Bronchial epithelial cell (primary cell): ENCODE measurements at places on chromosomes 4 and X.

DNA sequence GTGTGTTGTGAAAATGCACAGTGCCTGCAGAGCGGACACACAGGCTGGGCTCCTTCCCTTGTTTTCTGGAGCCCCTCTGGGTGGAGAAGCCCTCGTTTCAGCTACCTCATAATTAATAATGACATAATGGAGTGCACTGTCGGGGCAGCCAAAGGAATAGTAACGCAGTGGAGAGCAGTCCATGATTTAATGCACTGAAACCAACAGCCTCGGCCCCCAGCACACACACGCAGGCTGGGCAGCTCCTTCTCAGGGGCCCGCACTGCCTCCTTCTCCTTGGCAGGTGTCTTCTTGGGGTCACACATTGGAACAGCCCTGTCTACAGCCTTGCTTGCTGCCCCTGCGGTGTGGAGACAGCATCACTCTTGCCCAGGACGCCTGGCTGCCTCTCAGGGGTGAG, 89.2 kb downstream of the DCTD start:
- no peak for DNase-seq

GRCh38 chrX:25599061-25599460, 539.1 kb upstream of the MAGEB18 start:
- DNase-seq, result no peak

GRCh38 chr4:52317981-52318380, 266.9 kb downstream of the SPATA18 start:
- peak; percentile 95 for DNase-seq

- no peak for DNase-seq
These were observed 23.7 kb upstream of the TLR7 start for GRCh38 chrX:12843061-12843667.

DNA sequence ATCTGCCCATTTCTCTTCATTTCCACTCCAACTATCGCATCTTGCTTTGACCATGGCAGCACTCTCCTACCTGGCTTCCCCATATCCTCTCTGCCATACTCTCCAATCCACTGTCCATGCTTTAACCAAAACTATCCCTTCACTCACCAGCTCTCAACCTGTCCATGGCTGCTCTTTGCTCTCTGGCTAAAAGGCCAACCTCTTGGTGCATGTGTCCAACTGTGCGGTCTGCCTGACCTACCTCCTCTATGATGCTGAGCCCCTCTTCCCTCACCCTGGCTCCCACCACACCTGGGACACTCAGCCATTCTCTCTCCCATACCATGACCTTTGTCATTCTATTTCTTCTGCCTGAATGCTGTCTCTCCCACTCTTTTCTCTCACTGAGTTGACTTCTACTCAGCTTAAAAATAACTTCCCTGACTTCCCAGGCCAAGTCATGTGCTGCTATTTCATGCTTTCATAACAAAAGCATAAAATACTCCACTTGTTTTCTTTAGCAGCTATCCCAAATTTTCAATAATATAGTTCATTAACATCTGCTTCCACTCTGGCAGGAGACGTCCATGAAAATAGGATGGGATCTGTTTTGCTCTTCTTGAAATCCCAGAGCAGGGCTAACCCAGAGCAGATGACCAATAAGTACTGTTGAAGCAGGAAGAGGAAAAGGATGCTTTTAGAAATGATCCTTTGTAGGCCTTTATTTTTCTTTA, 29.8 kb upstream of the KLF3 start:
- no peak for DNase-seq

DNA sequence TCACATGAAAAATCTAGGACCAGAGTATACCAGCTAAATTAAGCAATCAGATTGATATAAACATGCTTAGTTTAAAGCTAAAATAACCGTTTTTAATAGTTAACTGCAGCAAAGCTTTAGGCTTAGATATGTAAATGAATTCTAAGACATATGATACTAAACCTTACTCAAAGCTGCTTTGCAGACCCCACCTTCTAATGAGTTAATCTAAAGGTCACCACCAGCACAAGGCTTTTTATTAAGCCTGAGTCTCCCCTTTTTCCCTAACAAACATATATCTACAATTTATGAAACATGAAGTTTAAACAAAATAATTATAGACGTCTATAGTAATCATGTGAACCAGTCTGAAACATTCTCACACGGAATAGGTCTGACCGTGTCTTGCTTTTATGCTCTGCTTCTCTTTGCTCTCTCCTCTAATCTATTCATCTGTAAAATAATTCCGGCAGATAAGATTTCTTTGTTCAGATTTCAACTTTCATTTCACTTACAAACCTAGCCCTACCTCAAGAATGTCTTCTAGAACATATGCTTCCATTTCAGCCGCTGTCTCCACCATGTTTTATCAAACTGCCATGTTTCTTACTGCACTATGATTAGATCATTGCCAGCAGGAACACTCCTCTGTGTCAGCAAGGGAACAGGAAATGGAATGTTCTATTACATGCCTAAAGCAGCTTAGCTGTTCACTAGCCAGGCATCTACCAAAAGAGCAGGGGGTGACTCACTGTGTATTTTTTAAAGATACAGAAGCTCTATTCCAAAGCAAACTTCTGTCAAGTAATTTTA, 35.9 kb downstream of the ANKRD17 start:
- DNase-seq, result peak; percentile 97

GRCh38 chrX:110032534-110033147, 29.7 kb downstream of the TMEM164 start:
- DNase-seq, result no peak

DNA sequence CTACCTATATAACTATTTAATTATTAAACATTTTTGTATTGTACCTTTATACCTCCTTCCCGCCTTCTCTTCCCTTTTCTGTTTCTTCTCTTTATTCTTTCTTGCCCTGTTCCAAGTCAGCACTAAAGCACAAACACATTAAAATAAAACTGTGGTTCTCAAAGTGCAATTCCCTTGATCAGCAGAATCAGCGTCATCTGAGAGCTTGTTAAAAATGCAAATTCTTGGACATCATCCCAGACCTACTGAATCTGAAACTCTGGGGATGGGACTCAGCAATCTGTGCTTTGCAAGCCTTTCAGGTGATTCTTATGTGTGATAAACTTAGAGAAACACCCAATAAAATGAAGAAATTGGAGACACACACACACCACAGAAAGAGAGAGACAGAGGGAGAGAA, 178.4 kb upstream of the BMP3 start:
- no peak for DNase-seq

DNA sequence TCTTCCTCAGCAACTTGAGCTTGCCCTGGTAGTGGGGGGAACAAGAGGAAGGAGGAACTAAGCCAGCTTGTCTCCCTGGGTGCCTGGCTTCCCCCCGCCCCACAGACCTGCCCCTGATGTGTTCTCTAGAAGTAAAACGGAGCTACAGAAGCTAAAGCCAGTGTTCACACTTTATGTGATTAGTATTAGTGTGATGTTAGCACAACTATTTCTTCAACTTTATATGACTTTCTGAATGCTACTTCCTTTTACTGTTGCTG, 10.7 kb downstream of the RGS12 start:
- no peak for DNase-seq

GRCh38 chr4:78767350-78767749, 8.8 kb upstream of the BMP2K start:
- DNase-seq, result no peak

DNA sequence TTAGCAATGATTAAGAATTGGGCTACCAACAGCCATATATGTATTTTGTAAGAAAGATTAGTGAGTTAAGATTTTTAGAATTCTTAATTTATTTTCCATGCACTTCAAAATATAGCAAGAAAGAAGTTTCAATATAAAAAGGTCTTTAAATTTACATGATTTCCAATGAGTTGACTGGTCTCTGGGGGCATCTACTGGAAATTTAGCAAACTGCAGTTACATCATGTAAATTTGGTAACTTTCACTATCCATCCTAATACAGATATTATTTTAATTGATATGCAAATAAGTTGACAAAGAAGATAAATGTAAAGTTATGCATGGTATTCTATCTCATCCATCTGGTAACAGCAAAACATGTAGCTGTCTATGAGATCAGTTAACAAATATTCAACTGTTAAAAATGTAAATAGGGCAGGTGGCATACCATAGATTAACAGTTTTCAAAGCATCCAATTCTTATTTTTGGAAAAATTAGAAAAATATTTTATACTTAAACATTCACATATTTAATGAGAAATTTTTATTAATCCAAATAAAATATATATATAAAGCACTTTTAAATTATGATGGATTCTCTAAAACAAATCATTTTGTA, 29.1 kb downstream of the TTC29 start:
- DNase-seq, result peak; percentile 52

- DNase-seq, result peak; percentile 26
These were observed 297.6 kb upstream of the STS start for GRCh38 chrX:6849716-6850414.

GRCh38 chr4:184420881-184421416, 53.4 kb downstream of the IRF2 start:
- DNase-seq, result no peak

- DNase-seq, result no peak
These were observed 54.4 kb downstream of the SOD3 start for GRCh38 chr4:24849756-24850155.

DNA sequence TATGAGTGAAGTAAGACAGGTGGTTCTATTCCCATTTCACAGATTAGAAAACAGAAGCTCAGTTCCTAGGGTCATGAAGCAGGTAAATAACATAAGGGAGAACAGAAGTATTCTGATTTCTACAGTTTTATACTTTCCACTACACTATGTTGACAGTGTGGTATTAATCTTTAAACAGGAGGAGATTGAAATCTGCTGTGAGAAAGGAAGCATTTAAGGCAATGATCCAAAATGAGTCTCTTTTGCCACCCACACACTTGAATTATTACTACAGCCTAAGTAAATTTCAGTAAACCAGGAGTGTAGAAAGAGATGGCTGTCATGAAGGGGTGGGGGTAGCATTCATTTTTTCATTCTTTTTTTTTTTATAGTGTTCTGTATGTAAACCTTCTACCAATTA, 893.0 kb downstream of the C4orf33 start:
- no peak for DNase-seq

DNA sequence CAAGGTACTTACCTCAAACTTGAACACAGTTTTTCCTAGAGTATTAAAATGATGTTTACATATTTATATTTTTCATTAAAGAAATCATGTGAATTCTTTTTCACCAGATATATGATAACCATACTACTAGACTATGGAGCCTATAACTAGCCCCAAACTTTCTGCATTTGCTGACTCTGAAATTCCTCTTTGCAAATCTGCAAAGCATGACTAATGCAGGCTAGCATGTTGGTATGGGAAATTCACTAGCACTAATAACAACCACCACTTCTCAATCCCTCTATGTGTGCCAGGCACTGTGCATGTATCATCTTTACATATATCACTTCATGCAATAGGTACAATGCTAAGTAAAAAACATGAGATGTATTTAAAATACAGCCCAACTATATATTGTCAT, 51.1 kb downstream of the SLC10A7 start:
- peak; percentile 31 for DNase-seq

GRCh38 chr4:108370291-108371141, 201.8 kb upstream of the LEF1 start:
- DNase-seq, result no peak

DNA sequence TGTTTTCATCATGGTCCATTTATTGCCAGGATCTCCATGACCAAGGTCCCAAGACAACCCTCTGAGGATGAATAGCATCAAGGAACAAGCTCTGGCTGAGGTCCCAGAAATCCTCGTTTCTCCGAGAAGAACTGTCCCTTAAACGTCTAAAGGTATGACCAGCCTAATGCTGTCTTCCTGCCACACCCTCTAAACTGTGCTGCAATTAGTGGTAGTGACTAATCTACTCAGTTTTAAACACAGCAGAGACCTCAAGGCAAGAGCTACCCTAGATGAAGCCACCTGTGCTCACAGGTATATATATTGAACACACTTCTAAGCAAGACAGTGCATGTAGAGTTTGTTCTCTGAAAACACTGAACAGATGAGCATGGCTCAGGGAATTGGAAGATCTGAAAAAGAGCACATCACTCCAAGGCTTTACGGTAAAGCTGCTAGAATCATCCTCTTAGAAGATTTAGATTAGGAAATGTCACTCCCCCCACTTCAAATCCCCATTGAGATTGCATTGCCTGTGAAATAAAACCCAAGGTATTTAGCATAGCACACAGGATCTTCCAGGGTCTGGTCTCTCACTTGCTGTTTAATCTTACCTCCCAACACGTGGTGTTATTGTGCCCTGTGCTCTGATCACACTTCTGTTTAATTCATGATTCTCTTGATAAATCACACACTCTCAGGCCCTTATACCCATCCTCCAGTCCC, 173.9 kb upstream of the VCX3A start:
- DNase-seq, result peak; percentile 21

DNA sequence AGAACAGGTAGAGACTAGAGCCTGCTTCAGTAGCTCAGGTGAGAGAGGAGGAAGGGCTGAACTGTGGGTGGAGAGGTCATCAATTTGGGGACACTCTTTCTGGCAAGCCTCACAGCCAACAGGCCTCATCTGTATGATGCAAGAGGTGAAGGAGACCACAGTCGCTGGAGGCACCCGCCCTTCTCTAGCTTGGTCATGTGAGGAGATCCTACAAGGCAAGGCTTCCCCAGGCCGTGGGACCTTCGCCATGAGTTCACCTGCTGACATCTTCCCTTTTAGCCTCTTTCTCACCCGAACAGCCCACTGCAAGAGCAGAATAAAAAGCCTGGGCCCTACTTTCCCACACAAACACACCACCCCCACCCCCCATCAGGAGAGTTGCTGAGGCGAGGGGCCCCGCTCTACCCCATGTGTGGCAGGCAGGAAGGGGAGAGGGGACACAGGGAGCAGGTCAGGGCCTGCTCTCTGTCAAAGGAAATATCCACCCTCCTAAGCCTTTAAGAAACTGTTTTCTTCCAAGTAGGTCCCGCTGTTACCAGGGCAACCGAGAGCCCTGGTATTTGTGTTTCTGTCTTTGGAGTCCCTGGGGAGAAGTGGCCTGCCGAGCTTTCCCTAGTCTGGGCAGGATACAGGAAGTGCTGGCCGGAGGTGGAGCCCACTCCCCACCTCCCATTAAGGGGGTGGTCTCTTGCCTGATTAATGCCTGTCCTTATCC, 8.1 kb downstream of the RTL5 start:
- DNase-seq, result no peak

DNA sequence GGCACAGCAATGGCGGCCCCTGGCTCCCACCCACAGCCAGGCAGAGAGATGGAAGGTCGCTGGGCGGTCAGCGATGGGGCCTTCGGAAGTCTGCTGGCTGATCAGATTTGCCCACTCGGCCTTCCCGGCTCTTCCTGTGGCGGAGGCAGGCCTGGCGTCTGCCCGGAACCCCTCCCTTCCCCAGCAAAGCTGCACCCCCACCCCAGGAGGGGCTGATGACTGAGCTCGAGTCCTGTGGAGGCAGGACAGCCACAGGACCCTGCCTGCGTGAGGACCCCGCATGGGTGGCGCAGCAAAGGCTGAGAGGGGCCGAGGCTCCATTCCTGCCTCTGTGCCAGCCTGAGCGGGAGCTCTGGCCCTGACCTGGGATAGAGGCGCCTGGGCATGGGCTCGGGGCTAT, 34.8 kb downstream of the TACC3 start:
- DNase-seq, result no peak

GRCh38 chrX:5617666-5618065, 611.0 kb downstream of the NLGN4X start:
- no peak for DNase-seq

- no peak for DNase-seq
These were observed 39.8 kb upstream of the BRS3 start for GRCh38 chrX:136447968-136448367.

GRCh38 chrX:40877887-40878286, 142.5 kb upstream of the MED14 start:
- DNase-seq, result peak; percentile 23
